ENCODE measurements at places on chromosomes 4 and X.

DNA sequence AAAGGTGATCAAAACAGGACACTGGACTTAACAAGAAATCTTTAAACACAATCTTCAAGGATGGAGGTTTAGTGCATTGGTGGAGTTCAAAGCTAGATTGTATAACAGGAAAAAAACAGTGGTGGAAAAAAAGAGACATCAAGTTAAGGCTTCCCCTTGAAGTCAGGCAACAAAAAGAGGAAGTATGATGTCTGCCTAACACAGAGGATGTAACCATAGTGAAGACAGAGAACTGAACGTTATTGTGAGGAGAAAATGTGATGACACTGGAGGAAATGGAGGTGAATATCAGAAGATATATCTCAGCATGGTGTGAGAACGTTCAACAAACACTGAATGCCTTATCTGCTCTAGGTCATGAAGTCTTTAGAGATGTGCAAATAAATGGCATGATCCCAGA lies 192.4 kb upstream of the AR start:
- H3K36me3 ChIP-seq = no peaks in the 10 kb centered on the region
- H3K4me3 ChIP-seq = no peak overlapping the region
- H3K27ac ChIP-seq = no peak overlapping the region
- DNase-seq = no peak

DNA sequence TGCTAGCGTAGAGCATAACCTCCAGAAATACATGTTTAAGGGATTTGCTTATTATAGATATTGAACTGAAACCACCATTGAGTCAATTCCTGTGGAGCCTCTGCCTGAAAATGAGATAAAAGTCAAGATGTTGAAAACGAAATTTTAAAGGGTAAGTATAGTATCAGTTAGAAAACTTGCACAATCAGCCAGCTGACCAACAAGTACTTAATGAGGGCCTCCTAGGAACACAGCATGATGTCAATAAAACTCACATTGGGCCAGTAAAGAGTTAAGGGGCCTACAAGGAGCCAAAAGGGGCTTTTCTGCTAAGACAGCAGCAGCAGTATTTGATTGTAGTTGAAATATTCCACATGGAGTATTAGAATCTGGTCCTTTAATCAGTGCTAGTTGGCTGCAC lies 314.1 kb upstream of the PPARGC1A start:
- no peak overlapping the region for H3K4me3 ChIP-seq
- no peak for DNase-seq
- no peaks in the 10 kb centered on the region for H3K36me3 ChIP-seq
- no peak overlapping the region for H3K27ac ChIP-seq
- no peaks in the 10 kb centered on the region for H3K4me1 ChIP-seq

DNA sequence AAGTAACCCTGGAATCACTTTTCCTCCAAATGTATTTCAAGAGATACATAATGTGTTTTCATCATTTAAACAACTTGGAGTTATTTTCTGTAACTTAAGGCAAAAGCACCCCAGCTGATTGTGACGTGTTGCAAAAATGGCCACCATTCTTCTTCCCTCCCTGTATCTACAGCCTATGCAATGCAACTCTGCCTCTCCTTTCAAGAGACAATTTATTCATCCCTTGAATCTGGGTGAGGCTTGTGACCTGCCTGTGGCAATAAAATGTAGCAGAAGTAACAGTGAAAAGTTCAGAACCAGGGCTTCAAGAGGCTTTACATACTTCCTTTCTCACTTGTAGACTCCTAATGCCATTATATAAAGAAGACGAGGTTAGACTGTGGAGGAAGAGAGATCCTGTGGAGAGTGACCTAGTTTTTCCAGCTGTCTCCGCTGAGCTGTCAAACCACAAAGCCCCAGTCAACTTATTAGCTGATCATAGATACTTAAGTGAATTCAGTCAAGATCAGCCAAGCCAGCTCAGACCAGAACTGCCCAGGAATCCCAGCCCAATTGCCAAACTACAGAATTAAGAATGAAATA lies 81.0 kb upstream of the KLF3 start:
- H3K36me3 ChIP-seq = no peaks in the 10 kb centered on the region
- no peak for DNase-seq
- H3K27me3 ChIP-seq = peaks cover 16% of the 10 kb centered on the region
- no peak overlapping the region for H3K27ac ChIP-seq
- no peak overlapping the region for H3K4me3 ChIP-seq

GRCh38 chr4:48141048-48141447 lies 7.0 kb upstream of the TXK start:
- peaks cover 6% of the 10 kb centered on the region for H3K36me3 ChIP-seq
- H3K27ac ChIP-seq = no peak overlapping the region
- DNase-seq = no peak
- H3K27me3 ChIP-seq = no peaks in the 10 kb centered on the region
- no peak overlapping the region for H3K4me3 ChIP-seq

DNA sequence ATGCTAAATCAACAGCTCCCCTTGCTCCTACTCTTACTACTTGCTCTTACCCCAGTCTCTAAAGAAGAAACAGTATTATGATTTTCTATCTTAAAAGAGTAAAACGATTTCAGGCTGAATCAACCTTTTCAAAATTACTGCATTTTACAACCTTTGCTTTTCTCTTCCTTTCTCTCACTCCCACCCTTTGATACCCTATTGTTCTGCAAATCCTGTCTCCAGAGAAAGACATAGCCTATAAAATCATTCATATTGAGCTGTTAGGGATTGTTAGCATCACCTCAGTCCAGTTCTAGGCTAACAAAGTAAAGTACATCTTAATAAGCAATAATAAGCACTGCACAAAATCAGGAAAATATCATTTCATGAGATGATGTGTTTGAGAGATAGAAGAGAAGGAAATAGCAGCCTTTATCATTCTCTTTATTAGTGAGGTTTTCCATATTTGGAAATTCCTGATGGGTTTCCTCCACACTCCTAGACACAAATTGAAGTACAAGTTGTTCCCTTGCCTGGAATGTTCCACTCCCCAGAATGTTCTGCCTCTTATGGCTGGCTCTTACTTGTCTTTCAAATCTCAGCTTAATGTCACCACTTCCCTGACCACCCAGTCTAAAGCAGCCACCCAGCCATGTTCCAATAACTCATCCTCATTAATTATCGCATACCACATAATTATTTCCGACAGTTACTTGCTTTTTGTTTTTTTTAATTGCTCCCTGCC lies 219.7 kb downstream of the PALLD start:
- H3K4me3 ChIP-seq = no peak overlapping the region
- H3K27me3 ChIP-seq = peaks cover 5% of the 10 kb centered on the region
- peaks cover 5% of the 10 kb centered on the region for H3K4me1 ChIP-seq
- H3K27ac ChIP-seq = no peak overlapping the region
- no peaks in the 10 kb centered on the region for H3K36me3 ChIP-seq

DNA sequence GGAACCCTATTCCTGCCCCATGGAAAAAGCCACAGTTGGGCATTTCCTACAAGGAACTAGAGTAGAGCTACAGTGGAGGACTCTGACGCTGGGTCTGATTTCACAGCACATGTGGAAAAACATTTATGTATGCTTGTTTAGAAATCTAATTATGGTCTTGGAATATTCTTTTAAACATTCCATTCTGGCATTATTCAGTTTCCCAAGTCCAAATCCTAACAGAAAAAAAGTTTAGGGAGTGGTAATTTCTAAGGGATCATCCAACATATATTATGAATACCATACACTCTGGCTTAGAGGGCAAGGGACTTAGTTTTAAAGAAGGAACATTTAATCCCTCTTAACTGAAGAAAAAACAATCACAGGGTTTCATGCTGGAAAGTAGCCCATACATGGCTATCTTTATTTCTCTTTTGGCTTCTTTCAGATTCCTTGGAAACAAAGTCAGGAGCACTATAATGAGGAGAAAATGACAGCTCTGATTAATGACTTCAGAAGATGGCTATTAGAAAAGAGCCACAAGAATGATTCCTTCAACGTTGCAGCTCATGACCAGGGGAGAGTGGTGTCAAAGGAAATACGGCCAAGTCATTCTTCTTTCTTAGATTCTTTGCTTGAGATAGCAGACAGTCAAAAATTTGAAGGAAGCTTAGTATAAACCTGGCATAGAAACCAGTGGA lies 56.1 kb downstream of the CNGA2 start:
- no peaks in the 10 kb centered on the region for H3K27me3 ChIP-seq
- H3K36me3 ChIP-seq = no peaks in the 10 kb centered on the region
- H3K4me3 ChIP-seq = no peak overlapping the region
- no peaks in the 10 kb centered on the region for H3K4me1 ChIP-seq

GRCh38 chrX:22025751-22026150 lies 6.4 kb upstream of the PHEX start:
- DNase-seq = no peak
- H3K4me3 ChIP-seq = no peak overlapping the region
- H3K4me1 ChIP-seq = no peaks in the 10 kb centered on the region
- H3K36me3 ChIP-seq = no peaks in the 10 kb centered on the region

GRCh38 chr4:86092684-86093083 lies 267.2 kb downstream of the MAPK10 start:
- no peak for DNase-seq
- H3K4me3 ChIP-seq = no peak overlapping the region
- H3K36me3 ChIP-seq = no peaks in the 10 kb centered on the region
- H3K27ac ChIP-seq = no peak overlapping the region
- no peaks in the 10 kb centered on the region for H3K4me1 ChIP-seq

DNA sequence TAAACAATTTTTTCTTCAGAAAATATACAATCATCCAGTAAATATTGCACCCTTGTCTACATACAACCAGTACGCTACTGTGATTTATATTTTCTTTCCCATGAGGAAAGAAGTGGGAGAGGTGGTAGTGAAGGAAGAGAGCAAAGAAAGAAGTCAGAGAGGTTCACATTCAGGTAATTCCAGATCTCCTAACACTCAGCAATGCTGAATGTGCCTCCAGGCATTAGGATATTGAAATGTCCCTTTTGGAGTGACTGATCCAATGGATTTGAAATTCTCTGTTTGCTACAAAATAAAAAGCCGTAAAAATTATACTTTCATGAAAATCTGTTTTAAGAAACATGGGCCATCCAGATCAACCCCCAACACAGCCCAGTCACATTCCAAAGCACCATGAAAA lies 211.9 kb upstream of the NR3C2 start:
- H3K27me3 ChIP-seq = no peaks in the 10 kb centered on the region
- no peaks in the 10 kb centered on the region for H3K36me3 ChIP-seq
- DNase-seq = no peak
- no peak overlapping the region for H3K27ac ChIP-seq
- H3K4me1 ChIP-seq = no peaks in the 10 kb centered on the region

DNA sequence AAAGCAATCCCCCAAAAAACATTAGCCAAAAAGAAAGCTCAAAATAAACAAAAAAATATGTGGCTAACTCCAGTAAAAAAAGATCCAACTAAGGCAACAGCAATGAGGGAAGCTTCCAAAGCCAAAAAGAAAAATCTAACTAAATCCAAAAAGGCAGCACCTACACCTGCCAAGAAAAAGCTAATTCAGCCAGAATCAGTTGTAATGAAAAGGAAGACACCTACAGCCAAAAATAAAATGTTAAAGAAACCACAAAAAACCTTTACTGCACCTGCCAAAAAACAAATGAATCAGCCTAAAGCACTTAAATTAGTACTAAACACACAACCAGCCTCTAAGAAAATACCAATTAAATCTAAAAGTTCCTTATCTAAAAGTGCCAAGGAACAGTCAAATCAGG lies 37.2 kb upstream of the CABS1 start:
- no peaks in the 10 kb centered on the region for H3K27me3 ChIP-seq
- DNase-seq = no peak
- no peaks in the 10 kb centered on the region for H3K36me3 ChIP-seq
- H3K27ac ChIP-seq = no peak overlapping the region
- H3K4me3 ChIP-seq = no peak overlapping the region

- peak; percentile 8 for DNase-seq
- H3K27ac ChIP-seq = no peak overlapping the region
- no peak overlapping the region for H3K4me3 ChIP-seq
- H3K36me3 ChIP-seq = no peaks in the 10 kb centered on the region
- H3K4me1 ChIP-seq = no peaks in the 10 kb centered on the region
Measured at GRCh38 chrX:53481816-53482465, 47.8 kb upstream of the HSD17B10 start.
